ENCODE measurements at places on chromosomes 1 and 21.

- no peak for DNase-seq
These were observed at the start of gene FCER1G for GRCh38 chr1:161215076-161215475. Gene FCER1G, plus strand, starts transcription at chr1:161215295. Its CDS starts 27 bp downstream, at chr1:161215322.

DNA sequence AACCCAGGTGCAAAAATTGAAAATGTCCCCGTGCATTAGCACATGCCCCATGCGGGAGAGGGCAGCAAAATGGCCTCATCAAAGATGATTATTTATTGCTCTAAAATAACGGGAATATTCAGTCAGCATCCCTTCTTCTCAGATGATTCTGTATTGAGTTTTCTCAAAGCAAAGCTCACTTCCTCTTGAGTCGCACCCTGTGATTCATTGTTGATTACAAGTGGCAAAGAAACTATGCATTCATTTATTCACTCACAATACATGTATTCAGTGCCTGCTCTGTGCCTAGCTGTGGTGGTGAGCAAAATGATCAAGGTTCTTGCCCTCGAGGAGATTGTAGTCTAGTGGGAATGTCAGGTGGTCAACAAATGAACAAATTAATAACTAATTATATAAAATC is 226.0 kb upstream of the KAZN start:
- no peak for DNase-seq

GRCh38 chr1:36829961-36830360 is 204.4 kb downstream of the GRIK3 start:
- no peak for DNase-seq

GRCh38 chr1:169288011-169288414 is 79.6 kb downstream of the NME7 start:
- DNase-seq: peak; percentile 28

DNA sequence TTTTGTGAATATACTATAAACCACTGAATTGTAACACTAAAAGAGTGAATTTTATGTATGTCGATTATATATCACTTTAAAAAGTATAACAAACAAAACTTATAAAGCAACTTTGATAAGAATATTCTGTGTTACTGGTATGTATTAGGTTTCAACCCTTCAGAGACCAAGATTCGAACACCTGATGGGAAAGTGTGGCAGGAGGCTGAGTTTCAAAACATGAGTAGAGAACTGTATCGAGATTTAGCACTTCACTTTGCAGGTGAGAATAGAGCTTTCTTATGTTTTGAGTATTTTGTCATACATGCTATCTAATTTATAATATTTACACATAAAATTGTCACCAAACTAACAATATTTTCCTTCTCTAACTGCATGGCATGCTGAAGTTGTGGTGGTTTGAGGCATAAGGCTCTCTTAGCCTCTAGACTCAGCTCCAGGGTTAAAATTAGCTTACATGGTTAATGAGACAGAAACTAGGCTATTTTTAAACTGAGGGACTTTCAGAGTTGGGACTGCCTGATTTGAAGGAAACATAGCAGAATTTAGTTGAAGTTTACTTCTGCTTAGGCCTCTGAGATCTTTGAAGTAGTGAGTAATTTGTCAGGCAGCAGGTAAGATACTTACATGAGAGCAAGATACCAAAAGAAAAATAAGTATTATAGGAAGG is 48.6 kb downstream of the CEP350 start:
- DNase-seq: no peak

DNA sequence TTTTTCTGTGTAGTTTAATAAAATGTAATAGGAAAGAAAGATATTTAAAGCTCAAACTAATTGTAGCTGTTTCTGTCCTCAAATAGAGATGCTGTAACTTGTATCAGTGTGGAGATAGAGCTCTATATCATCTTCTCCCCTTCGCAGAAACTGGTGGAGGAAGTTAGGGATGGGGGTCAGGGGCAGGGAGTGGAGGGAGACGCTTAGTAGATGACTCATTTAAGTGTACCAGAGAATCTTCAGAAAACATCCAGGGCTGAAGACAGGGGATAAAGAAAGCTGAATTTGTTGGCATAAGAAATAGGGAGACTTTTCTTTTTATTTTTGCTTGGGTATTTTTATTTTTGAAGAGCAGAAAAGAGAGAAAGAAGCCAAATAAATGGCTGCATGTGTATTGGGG is 282.6 kb upstream of the DPYD start:
- DNase-seq: no peak

DNA sequence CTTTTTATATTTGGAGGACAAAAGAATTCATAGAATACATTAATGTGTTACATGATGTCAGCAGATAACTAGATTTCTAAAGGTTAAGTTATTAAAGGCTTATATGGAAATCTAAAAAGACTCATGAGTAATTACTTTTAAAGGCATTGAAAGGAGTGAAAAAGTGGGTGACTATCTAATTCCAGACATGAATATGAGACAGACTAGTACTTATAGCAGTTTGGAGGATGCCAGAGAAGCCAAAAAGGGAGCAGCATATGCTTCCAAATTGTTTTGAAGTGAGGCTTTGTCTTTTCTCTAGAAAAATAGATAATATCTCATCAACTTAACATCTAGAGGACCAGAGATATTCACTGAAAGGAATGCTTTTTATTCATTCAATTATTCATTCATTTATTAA is 275.5 kb upstream of the CACYBP start:
- DNase-seq: no peak

- DNase-seq: no peak
These were observed 4.5 kb upstream of the ZNF644 start for GRCh38 chr1:91026320-91026719.

DNA sequence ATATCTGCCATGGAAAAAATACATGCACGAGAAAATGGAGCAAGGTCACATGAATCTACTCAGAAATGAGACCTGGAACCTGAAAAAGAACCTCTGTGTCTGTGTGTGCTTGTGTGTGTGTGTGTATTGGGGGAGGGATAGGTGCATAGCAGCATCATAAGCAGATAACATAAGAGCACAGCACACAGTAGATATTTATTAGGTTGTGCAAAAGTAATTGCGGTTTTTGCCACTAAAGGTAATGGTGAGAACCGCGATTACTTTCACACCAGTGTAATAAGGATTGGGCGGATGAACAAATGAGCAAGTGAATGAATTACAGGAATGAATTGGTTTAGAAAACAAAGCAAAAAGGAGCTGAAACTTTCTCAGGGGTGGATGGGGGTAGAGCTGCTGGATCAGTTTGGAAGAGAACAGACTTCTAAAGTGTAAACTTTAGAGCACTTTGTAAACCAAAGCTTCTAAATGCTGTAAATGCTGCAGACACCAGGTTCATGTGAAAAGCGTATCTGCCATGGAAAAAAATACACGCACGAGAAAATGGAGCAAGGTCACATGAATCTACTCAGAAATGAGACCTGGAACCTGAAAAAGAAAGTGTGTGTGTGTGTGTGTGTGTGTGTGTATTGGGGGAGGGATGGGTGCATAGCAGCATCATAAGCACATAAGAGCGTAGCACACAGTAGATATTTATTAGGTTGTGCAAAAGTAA is 156.9 kb downstream of the TOMM20 start:
- DNase-seq: no peak

DNA sequence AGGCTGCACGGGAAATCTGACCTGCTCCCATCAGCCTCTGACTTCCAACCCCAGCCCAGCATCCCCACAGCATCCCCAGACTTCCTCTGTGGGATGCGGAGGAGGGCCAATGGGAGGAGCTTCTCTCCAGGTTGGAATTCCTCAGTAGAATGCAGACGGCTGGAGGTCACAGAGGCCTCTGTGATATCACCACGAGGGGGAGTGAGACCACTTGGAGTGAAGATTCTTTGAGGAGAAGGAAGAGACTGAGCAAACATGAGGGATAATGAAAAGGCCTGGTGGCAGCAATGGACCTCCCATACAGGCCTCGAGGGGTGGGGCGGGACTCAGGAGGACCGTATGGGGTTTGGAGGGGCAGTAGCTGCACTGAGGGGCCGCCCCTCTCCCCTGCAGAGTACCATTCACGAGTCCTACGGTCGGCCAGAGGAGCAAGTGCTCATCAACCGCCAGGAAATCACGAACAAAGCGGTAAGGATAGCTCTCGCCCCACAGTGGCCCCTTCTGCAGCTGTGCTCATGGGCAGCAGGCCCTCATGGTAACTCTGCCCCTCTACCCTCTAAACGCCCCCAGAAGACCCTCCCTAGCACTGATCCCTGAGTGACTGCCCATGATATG is at the start of gene CATSPER4:
TSS of gene CATSPER4 (plus strand) at position 230 of the 615 bp plus-strand sequence. CDS start at position 256, 26 bp downstream.
- no peak for DNase-seq

- no peak for DNase-seq
These were observed 36.0 kb downstream of the KRTAP10-1 start for GRCh38 chr21:44503901-44504399.

DNA sequence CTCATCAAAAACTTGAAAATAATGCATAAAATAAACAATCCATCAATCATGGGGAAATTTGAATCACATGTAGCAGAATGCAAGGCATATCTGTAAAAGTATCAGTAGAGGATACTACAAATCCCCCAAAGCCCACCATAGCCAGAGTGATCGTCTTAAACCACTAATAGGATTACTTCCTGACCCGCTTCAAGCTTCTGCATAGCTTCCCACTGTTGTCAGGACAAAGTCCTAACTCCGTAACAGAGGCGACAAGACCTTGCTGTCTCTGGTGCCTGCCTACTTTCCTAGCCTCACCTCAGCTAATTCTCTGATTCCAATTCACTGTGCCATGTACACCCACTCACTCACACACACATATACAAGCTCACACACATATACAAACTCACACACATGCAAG is 161.2 kb upstream of the NFIA start:
- no peak for DNase-seq

DNA sequence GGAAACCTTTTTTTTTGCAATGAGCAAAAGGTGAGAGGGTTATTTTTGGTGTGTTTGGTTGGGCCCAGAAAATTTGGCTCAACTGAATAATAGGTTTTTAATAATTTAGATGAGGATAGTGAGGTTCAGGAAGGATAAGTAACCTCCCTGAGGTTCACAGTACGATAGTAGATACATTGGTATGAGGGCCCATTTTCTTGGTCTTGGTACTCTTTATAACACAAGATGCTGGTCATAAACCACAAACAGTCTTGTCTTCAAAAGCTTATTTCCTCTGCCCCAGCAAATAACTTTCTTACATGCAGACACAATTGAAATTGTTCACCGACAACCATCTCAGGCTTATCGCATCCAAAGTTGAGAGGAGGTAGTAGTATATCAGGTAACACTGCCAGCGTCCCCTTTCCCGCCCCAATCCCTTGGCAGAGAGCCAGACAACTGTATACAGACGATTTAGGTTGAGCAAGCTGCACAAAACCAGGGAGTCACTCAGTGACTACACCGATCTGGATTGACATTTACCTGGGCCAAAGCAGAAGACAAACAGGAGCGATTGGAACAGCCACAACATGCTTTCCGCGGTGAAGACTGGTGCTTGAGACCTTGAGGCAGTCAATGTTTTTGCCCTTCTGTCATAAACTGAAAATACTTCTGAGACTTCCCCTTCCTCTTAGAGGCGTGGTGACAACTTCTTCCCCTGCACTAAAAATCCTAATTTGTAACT is at the start of gene SLAMF6:
TSS of gene SLAMF6 (minus strand) at position 634 of the 724 bp plus-strand sequence. CDS start at position 571, 63 bp downstream.
- no peak for DNase-seq

DNA sequence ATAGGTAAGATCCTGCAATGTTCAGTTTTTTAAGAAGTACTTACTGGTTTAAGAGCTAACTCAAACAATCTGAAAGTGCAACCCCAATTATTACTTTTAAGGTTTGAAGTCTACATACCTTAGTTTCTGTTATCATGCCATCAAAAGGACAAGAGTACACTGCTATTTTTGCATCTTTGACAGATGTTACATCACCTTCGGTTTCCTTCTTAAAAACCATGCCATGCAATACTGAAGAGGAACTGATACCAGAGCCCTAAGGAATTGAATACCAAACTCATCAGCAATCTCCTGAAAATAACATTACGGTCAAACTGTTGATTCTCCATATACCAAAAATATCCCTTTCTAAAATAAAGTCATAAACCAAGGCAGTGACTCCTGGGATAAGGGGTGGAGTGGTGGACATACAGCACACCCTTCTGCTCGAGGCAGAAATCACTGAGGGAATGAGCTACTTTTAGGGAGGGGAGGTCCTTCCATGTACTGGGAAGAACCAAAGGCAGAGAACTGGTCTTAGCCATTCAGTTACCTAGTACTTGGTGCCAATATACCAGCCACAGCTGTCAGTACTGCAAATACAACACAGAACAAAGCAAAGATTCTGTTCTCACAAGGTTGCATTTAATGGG is 8.5 kb downstream of the CCT8 start:
- no peak for DNase-seq

DNA sequence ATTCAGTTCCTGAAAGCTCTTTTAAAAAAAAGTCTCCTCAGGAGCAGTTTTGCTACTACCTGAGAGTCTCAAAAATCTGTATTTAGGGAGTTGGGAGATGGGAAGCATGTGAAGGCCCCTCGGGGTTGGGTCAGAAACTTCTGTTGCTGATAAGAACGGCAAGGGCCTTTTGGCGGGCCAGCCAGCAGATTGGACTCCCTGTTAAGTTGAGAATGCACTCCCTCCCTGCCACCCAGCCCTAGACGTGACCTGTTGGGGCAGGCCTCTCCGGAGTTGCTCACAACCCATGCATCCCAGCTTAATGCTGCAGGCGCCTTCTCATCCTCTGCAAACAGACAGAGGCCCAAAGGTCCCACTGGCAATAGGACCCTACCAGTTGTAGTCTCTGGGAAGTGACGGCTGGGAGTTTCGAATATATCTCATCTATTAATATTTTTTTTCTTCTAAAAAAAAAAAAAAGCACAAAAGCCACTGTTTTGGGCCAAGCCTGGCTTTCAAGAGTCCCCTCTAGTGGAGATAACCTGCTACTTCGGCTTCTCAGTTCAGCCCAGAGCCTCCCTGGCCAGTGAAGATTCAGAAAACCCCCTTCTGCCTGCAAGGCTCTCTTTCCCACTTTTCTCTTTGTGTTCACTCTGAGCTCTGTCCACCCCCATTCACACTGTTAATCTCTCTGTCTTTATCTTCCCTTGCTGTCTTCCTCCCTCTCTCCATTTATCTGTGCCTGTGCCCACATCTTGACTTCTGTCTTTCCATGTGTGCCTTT is 5.3 kb downstream of the PLXNA2 start:
- peak; percentile 7 for DNase-seq

DNA sequence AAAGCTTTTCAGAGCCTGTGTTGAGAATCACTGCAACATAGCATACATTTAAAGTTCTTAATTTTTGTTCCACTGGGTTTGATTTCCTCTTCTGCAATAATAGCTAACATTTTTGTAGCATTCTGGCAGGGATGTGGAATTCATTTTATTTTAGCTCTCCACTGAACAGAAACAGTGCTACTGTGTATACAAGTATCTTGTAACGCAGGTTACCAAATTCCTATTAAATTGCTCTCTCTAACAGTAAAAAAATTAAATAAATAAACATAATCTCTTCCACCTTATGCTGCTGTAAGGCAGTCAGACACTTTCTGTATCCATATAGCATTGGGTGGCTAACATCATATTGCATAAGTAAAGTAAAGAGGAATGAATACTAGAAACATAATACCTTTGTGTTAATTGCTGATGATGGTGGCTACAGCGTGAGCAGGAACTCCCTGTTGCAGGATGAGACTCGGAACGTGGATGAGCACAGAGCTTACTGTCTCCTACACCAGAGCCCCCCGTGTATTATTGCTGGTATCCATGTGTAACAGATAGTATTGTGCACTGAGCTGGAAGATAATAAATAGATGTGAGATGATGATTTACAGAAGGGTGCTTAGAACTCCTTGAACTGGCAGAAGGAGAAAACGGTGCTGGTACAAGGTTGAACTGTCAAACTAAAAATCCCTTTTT is 276.9 kb upstream of the SNX7 start:
- DNase-seq: no peak

- DNase-seq: no peak
These were observed 593 bp upstream of the CD53 start for GRCh38 chr1:110872366-110872744.

GRCh38 chr21:31623664-31624063 is 35.8 kb upstream of the SOD1 start:
- no peak for DNase-seq
